SHP77 (cell line): ENCODE measurements at places on chromosomes 11 and 22.
A peak's percentile ranks its signal among the peaks of the same experiment; 100 is the strongest.

GRCh38 chr22:44737406-44738346 is 14.7 kb upstream of the ARHGAP8 start:
- no peak for DNase-seq

DNA sequence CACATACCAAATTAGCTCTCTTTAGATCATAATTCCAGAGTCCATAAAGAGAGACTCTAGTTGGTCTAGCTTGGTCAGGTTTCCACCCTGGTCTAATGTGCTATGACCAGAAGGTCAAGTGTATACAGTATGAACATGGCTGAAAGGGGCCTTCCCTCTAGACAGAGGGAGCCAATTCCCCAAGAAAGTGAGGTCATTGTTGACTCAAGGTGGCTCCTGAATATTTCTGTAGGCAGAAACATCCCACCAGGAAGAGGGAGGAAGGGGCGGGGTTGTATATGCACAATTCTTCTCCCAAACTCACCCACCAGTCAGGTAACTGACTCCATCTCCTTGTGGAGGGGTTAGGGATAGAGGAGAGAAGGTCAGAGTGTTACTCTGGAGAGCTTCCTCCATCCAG is 281.8 kb upstream of the PLET1 start:
- no peak for DNase-seq

DNA sequence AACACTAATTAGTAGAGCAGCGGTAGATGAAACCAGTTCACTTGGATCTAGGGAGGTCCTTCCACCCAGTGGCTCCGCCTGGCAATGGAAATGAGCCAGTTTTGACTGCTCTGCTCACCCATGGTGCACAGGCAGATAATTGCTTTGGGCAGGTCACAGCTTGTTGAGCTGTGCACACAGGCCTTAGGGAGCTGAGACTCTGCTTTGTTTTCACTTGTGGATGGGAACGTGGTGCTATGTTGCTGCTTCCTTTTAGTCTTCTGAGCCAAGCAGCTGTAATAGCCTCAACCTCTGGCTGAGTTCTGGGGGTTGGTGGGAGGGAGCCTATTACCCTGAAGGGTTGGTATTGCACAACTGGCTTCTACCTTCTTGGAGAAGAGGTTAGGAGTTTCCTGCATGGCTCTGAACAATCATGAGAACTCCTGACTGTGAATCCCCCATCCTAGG is 262.3 kb upstream of the MTNR1B start:
- peak; percentile 89 for DNase-seq

DNA sequence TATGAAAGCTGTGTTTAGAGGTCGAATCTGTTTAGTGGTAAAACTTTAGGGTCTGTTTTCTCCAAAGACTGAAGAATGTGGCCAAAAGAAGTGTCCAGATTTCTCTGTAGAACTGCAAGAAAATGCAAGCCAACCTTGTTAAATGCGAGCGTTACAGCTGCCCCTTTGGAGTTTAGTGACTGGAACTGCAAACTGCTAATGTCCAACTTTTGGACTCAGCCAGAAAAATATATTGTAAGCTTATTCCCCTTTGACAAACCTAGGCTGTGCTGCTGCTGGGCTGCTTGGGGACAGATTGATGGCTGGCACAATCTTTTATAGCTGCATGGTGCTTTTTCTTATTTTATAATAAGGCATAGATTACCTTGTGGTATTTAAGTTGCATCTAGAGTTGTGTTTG is 3.9 kb downstream of the TEAD1 start:
- DNase-seq: no peak

- no peak for DNase-seq
These were observed 798.1 kb downstream of the OPCML start for GRCh38 chr11:132734217-132734616.

DNA sequence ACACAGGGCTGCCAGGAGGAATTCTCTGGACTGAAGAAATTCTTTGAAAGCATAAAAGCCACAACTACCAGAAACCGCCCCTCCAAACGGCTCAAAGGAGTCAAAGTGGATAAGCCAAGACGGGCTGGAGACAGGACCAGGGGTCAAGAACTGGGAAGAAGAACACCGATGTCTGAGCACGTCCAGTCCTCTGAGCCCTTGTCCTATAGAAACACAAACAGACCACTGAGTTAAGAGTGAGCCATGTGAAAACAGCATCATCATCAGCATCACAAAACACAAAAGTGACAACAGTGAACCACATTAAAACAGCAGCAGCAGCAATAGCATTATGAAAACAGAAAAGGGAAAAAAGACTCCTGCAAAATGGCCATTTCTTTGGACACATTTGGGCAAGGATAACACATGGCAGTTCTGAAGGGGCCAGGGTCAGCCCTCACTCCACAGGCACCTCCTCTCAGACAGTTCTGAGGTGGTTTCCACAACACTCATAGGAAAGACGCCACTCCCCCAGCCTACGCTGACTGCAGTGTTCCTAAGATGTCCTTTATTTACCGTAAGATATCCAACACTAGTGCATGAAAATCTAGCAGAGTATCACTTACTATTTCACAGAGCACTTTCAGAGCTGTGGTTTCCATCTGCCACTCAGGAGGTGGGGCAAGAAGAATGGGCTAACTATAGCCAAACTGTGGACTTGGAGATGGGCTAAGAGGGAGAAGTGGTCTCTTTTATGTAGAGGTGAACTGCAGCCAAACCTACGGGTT is 28.6 kb upstream of the YPEL1 start:
- no peak for DNase-seq

DNA sequence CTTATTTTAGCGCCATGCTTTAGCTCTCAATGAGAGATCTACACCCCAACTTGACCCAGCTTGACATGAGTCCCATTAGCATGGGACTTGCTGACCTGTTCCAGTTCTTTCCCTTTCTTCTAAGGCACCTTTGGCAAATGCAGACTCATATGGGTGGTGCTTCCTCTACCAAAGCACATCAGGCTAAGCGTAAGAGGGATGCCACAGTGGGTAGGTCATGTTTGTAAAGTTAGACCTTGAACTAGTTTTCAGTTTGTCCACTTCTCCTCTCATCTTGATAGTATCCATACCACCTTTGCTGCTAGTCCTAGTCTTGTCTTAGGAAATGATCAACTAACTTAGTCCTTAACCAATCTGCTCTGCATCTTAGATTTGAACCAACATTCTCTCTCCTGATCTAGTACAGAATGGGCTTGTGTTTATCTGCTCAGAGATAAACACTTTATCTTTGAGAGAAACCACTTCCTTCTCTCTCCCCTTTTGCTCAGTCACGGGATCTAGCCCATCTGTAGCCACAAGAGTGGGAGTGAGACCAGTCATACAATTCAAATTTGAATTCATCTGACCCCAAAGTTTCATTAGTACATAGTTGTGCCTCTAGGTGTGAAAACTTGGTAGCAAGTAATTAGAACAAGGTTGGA is 72.1 kb upstream of the CD44 start:
- DNase-seq: no peak

DNA sequence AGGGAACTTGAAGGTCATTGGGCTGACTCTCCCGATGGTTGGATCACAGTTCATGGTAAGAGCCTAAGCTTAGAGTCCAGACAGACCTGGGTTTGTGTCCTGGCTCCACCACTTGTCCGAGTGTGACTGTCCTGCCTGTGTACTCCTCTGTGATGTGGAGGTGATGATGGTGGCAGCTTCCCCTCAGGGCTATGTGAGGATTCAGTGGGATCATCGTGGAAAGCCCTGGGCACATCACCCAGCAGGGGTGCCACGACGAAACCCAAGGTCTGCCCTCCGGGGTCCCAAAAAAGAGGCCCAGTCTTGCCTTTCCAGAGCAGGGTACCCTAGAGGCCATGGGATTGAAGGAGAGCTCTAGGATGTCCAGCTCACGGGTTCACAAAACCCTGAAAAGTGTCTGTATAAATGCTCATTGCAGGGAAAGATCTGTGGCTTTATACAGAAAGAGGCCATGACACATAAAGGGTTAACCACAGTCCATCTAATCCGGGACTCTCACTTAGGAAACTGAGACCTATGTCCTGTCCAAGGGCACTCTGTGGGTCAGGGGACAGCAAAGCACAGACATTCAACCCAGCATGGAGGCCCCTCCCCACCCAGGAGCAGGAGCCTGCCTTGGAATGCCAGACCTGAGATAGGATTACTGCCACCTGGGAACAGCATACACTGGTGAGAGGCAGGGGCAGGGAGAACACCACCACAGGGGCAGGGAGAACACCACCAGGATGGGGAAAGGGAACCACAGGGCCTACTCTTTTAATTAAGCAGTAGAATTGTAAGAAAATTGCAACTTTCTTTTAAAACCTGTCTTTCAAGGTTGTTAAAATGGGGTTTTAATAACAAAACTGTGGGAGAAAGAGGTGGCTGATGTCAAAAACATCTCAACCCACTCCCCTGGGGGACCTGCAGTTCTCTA is 51.3 kb downstream of the IGLL5 start:
- no peak for DNase-seq

- no peak for DNase-seq
These were observed 624.7 kb downstream of the BUD13 start for GRCh38 chr11:116148056-116148455.

- no peak for DNase-seq
These were observed 37.4 kb upstream of the PRODH start for GRCh38 chr22:18973264-18974031.

- no peak for DNase-seq
These were observed 91.8 kb downstream of the FAM76B start for GRCh38 chr11:95697614-95698408.

- no peak for DNase-seq
These were observed 10.1 kb upstream of the VSIG10L2 start for GRCh38 chr11:125935618-125936199.

DNA sequence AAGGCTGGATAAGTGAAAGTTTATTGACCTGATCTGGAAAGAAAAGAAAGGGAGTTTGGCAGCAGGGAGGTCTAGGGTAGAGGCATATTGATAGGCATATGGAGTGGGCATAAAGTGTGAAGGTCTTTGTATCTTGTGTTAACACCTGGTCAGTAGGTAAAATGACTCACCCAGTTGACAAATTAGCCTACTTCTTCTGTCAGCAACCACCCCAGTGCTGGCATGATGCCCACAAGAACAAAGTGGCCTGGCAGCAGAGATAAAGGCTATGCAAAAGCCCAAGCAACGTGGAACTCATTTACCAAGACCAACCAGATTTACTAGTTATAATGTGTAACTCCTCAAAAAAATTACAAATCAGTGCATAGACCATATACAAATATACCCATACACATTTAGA is 4.9 kb downstream of the OR10A3 start:
- no peak for DNase-seq

GRCh38 chr22:39003165-39003638 is 10.9 kb upstream of the APOBEC3C start:
- DNase-seq: peak; percentile 41

GRCh38 chr11:117842131-117842941 is 17.8 kb upstream of the FXYD2 start:
- DNase-seq: no peak
